ENCODE measurements at places on chromosomes 2 and 18.

DNA sequence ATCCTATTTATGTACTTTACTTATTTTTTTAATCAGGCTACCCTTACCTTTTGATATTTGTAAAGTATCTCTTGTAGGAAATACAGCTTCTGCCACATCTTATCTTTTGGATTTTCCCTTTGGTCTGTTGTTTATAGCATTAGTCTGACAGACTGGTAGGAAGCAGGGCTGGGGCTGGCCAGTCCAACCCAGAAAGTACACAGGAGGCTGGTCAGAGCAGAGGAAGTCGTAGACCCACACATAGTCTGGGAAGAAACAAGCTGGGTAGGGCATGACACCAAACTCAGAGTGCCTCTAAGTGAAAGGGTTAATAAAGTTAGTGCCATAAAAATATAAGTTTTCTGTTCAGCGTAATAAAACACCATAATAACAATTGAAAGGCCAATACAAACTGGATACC is 51.7 kb downstream of the BOLA3 start:
- DNase-seq: no peak

DNA sequence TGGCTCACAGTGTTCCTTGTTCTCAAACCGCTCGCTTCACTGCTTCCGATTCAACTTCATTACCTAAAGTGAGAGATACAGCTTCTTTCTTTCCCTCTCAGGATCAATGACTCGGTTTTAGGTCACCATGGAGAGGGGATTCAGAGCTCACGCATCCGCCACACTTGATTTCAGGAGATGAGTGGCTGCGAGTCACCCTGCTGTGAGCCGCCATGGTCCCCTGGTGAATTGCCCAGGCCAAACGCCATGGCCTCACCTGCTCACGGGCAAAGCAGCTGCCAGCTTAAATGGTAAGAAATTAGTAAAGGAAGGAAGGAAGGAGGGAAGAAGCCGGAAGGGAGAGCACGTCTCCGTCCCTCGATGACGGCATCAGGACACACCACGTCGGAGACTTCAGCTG is 60.5 kb downstream of the ADNP2 start:
- no peak for DNase-seq

DNA sequence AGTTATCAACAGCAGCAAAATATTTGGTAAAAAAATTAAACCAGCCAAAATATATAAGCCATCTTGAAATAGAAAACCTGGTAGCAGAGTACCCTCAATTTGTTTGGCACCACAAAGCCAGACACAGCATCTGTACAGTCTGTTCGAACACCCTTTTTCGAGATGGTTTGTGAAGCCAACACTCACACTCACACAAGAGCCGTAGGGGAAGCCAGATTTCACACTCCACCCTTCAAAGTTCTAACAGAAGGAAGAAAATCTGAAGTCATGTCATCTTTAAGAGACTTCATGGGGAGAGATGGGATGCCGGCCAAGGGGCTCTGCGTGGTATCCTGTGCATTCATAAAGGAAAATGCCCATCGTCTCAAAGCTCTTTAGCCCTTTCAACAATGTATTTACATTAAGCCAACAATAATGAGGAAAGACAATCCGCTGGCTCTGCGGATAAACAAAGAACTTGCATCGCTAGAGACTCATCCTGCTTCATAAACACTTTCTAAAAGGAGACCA is 451.5 kb upstream of the CHST9 start:
- DNase-seq: no peak

- DNase-seq: no peak
Observed at GRCh38 chr2:188076149-188077056, 215.3 kb upstream of the GULP1 start.

DNA sequence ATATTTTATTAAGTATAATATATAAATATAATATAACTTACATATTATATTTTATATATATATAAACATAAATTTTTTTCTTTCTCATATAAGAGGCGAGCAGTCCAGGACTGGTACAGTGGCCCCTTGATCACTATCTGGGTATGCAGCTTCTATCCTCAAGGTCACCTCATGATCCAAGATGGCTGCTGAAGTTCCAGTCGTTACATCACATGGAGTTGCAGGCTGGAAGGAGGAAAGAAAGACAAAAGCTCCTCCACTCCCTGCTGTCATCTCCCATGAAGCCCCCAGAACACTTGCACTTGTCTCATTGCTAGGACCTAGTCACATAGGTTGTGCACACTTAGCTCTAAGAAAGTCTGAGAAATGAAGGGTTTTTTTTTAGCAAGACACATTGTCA is 145.1 kb upstream of the SLC1A4 start:
- no peak for DNase-seq

- DNase-seq: no peak
Observed at GRCh38 chr2:42840760-42841159, 48.4 kb upstream of the HAAO start.

DNA sequence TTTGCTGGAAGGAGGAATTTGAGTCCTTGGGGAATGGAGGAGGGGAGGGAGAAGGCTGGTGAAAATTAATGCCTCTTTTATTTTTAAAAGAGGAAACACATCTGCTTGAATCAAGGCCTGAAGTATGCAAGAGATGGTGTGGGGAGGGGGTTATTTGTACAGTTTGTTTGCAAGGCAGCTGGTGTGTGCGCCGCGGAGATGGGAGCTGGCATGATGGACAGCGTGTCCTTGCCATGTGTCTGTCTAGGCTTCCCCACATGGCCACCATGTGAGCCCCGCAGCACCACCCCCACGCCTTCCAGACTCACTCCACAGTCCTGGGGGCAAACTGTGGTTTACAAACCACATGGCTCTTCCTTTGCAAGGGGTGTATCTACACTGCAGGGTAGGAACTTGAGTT is 154.8 kb upstream of the APCDD1 start:
- DNase-seq: no peak

GRCh38 chr2:62794791-62795190 is 89.3 kb downstream of the EHBP1 start:
- DNase-seq: no peak

- DNase-seq: no peak
Observed at GRCh38 chr2:5617796-5618195, 74.4 kb upstream of the SOX11 start.

DNA sequence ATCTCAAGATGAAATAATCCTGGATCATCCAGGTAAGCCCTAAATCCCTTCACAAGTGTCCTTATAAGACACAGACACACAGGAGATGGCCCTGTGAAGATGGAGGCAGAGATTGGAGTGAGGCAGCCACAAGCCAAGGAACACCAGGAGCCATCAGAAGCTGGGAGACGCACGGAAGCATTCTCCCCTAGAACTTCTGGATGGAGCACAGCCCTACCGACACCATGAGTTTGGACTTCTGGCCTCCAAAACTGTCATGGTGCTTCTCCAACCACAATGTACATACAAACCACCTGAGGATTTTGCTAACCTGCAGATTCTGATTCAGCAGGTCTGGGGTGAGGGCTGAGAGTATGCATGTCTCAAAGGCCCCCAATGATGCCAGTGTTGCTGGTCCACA is 42.5 kb downstream of the ADD2 start:
- DNase-seq: no peak

DNA sequence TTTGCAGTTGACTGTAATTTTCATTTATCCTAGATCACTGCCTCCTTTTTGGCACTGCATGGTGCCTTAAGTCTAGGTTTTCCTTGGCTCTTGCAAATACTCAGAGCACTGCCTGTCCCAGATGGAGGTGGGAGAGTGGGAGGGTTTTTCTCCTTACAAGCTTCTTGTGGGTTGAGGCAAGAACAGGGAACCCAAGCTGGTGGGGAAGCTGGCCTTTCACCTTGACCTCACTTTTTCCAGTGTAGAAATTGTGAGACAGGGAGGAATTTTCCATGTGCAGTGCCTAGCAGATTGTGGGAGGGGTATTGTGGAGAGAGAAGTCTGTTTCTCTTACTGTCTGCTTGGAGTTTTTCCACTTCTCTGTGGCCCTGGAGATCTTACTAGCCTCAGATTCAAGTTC is 21.5 kb downstream of the GALNT1 start:
- no peak for DNase-seq

- DNase-seq: no peak
Observed at GRCh38 chr2:240512109-240512485, 45.7 kb downstream of the ANKMY1 start.

DNA sequence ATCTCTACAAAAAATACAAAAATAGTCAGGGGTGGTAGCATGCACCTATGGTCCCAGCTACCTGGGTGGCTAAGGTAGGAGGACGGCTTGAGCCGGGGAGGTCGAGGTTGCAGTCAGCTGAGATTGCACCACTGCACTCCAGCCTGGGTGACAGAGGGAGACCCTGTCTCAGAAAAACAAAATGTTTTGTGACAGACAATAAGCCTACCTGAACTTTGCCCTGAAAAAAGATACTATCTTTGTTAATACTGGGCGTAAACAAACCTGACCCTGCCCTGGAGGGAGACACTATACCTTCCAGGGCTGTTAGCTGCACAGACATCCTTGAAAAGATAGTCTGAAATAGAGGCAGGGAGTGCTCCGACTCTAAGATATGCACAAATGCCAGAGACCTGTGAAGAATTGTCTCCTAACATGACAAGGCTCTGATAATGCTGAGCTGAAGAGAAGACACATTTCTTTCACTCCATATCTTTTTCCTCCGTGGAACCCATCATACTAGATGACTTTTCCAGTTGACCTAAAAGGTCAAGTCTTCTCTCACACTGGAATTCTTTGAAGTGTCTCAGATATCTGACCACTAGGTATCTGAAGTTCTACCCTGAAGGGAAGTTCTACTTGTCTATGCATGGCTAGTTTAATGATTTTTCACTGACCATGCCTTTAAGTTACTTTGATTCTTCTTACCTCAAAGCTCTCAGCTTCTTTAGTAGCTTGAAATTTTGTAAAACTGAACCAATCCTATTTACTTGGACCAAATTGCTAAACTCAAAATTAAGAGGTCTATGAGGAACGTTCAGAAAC is 20.9 kb upstream of the HK2 start:
- no peak for DNase-seq

- DNase-seq: no peak
Observed at GRCh38 chr2:44246840-44247369, 28.4 kb upstream of the SLC3A1 start.

GRCh38 chr18:21387886-21388285 is 145.9 kb downstream of the GREB1L start:
- DNase-seq: no peak

GRCh38 chr2:120302301-120302700 is 43.6 kb upstream of the INHBB start:
- no peak for DNase-seq

DNA sequence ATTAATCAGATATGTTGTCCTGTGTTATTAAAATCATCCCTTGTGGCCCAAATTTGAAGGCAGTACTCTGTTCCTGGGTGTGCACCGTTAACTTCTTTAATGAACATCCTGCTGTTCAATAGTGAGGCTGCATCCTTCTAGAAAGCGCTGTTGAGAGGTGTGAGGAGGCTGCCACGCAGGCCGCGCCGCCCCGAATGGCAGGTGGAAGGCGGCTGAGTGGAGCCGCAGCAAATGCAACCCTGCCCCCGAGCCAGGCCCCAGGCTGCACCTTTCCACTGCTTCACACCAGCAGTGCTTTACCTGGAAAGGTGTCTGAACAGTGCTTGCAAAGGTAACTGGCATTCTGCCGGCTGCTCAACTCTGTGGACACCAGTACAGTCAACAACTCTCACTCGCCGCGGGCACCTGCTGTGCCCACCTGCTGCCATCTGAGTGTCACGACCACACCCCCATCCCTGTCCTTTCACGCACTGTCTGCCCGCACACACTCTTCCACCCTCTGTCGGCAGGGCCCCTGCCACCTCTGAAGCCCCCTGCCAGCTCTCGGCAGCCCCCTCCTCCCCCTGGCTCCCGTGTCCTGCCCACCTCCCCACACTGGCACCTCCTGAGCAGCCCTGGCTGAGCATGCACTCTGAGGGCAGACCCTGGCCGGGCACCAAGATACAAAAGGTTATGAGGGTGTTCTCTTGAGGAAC is 70.9 kb downstream of the ODC1 start:
- no peak for DNase-seq

DNA sequence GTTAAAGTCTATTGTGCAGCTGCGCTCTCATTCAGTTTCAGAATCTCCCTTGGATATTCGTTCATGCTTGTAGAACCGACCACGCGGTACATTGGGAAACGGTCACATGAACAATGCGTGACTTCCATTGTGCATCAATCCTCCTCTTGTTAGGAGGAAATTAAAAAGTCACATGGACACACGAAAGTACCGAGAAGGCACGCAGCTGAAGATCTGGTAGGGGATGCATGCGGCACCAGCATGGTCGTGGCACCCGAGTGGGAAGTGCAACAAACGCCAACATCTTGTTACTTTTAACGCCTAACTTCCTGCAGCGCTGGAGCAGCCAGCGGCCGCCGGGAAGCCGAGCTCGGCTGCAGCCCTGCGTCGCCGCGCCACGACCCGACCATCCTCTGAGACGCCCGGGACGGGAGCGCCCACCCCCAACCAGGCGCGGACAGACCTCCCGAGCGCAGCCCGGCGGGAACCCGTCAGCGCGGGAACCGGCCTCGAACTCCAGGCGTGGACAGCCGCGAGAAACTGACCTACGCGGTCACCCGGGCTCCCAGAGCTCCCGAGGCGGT is 412 bp downstream of the OSBPL1A start:
- peak; percentile 28 for DNase-seq

DNA sequence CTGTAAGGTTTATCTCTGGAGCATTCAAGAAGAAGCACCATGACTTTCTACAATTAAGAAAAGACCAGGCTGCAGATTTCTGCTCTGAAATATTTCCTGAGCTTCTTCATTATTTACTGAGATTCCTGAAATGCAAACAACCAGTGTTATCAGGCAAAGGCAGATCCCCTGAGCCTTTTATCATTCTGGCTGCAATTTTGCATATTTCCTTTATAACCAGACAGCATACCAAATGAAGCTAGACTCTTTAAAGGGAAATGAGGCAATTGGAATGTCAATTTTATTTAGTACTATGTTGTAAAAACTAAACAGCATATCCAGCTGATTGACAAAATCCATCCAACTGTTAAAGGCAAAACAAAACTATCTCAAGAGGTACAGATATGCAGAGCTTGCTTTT is 372.5 kb downstream of the RIT2 start:
- no peak for DNase-seq

- DNase-seq: no peak
Observed at GRCh38 chr2:191032588-191033429, 18.8 kb upstream of the STAT1 start.

- no peak for DNase-seq
Observed at GRCh38 chr18:56721491-56721890, 70.3 kb downstream of the WDR7 start.

- no peak for DNase-seq
Observed at GRCh38 chr2:824524-824923, 126.1 kb upstream of the SNTG2 start.

- no peak for DNase-seq
Observed at GRCh38 chr2:211435331-211435730, 878.9 kb downstream of the CPS1 start.

DNA sequence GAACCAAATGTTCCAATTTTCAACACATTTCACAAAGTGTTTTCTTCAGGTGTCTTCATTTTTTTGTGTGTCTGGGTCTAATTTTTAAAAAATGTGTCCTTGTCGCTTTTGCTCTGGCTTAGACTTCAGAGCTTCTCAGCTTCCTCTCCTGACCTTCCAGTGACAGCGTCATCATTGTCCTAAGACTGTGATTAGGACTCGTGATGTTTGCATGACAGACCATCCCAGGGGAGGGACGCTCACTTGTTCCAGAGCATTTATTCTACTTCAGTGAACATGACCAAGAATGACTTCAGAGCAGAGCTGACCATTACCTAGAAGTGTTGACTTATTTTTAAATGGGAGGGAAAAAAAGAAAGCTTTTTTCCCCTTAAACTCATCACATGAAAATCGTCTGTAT is 591.9 kb downstream of the IRS1 start:
- DNase-seq: no peak
